Muscle of back (tissue), 13 donors: ENCODE measurements at places on chromosomes 13 and 19. TPM values are rescaled to one million over a fixed set of nuclear protein-coding genes. Genes with fewer than 3 reads are reported as not detected.

The KLF1 gene
- polyA plus RNA-seq = 0.19 TPM

DNA sequence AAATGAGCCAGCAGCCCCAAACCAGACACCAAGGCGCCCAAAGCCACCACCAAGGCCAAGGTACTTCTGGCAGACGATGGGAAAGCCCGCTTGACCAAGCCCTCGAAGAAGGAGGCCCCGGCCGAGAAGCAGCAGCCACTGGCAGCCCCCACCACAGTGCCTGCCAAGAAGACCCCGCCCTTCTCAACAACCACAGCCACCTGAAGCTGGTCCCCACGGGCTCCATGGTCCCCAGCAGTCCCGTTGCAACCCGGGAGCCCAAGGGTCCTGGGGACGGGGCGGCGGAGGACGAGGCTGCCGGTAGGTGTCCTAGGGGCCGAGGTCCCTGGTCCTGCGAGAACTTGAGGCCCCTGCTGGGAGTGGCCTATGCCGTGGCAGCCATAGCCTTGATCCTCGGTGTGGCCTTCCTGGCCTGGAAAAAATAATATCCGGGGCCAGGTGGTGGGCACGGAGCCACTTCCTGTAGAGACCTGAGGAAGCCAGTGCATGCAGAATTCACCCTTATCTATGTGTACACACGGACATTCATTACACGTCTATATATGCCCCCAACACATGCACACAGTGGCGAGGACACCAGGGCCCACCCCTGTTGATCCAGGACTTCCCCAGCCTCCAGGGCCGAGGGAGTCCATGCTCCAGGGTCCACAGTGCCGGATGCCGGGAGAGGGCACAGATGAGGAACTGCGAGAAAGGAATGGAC lies 13.8 kb downstream of the C1QTNF9 start:
- DNase-seq = no peak

The TMC4 gene
- 3.6 TPM for polyA plus RNA-seq

DNA sequence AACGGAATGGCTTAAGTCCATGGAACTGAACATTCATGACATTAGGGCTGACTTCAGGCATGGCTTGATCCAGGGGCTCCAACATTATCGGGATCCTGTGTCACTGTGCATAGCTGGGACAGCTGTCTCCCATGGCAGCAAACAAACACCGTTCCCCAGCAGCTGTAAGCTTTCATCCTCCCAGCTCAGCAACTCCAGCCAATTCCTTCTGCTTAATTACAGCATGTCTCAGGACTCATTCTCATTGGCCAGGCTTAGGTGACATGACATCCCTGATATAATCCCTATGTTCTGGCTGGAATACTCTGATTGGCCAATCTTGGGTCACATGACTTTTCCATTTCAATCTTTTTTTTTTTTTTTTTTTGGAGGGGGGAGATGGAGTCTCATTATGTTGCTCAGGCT lies 10.9 kb upstream of the TLE5 start:
- peak; percentile 78 for DNase-seq

The ZNF729 gene
- 0.16 TPM for polyA plus RNA-seq

The TTYH1 gene
- polyA plus RNA-seq = 5.5 TPM

The ZNF730 gene
- polyA plus RNA-seq = 2.9 TPM

The ZNF134 gene
- 15.1 TPM for polyA plus RNA-seq

GRCh38 chr13:79735228-79735627 lies 254.3 kb downstream of the NDFIP2 start:
- no peak for DNase-seq

DNA sequence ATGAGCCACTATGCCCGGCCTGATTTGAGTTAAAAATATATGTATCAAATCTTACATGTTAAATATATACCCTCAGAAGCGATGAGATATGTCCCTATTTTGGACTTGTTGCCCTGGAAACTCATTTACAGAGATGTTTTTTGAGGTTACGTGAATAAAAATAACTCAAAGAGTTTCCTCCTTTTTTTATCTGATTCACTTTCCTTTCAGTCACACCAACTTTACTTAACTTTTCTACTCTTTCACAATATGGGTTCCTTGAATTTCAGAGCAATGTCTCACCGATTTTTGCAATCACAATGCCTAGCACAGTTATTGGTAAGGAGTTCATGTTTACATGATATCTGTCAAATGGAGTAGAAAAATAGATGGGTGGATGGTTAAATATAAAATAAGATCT lies 2.3 kb downstream of the OR7C2 start:
- DNase-seq = no peak

DNA sequence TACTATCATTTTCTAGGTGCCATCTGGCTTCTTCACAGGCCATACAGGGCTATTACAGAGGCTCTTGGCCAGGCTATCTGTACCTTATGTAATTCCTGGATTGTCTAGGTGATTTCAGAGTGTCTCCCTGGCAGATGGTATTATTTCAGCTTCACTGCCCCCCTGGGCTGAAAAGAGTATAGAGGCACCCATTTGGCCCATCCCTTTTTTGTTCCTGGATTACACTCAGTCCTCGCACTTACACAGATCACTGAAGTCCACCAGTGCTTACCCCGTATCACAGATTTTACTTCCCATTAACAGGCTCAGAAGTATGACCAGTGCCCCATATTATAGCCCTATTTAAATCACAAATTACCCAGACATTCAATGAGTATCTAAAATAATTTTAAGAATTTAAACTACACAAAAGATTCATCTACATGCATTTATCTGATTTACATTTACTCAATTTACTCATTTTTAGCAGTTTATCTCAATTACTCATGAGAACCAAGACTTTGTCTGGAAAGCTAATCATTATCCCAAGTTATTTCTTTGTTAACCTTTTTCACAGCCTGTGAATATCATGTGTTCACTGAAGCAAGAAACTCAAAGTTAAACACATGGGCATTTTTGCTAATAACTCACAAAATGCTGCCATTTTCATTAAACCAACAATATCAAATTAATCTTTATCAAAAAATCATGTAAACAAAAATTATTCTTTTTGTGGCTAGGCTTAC lies 121.0 kb downstream of the PCDH20 start:
- no peak for DNase-seq

The SIGLEC10 gene
- 0.59 TPM for polyA plus RNA-seq

- DNase-seq = no peak
Measured at GRCh38 chr13:52092087-52092486, 36.8 kb downstream of the NEK5 start.

DNA sequence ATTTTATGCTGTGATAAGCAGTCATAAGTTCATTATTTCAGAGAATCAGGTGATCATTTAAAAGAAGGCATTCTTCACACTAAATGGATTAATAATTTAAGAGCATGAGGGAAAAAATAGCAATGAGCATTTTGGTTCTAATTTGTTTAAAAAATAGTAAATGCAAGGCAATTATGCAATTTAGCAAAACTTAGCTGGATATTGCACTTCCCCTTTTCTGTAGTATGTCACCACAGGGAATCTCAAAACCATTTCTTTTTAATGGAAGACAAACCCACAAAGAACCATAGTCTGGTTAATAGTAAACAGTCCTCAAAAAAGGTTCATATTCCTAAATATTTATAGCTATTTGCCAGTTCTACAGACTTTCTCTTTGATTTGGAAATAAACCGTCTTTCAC lies 30.2 kb downstream of the COG6 start:
- DNase-seq = no peak

DNA sequence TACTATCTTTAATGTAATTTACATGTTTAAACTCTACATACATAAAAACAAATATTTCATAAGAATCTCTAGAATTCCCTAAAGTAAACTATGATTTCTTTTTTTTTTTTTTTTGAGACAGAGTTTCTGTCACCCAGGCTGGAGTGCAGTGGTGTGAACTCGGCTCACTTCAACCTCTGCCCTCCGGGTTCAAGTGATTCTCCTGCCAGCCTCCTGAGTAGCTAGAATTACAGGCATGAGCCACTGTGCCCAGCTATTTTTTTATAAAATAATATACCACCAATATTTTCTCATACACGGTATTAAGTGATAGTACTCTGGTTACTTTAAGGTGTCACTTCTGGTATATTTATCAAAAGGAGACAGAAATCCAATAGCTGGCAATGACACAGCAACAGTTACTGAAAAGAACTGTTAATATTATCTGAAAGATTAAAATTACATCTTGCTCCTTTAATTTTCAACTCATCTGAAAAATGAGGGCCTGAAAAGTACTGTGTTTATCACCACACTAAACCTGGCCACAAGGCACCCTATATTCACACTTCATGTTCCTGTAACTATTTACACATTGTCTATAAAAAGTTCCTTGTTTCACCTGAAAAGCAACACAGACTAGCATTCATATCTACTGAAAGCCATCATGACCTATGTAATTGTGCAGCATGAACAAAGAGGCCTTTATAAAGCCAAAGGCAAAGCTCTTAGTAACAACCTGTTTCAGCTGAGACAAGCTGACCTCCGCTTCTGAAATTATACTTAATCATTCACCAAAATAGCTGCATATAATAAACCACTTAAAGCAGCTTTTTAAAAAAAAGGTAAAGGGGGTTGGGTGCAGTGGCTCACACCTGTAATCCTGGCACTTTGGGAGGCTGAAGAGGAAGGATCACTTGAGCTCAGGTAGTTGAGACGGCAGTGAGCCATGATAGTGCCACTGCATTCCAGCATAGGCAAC lies 106.1 kb downstream of the SLC25A15 start:
- no peak for DNase-seq

The CD70 gene
- polyA plus RNA-seq = 1.7 TPM

The NBEA gene
- polyA plus RNA-seq = 18.4 TPM

DNA sequence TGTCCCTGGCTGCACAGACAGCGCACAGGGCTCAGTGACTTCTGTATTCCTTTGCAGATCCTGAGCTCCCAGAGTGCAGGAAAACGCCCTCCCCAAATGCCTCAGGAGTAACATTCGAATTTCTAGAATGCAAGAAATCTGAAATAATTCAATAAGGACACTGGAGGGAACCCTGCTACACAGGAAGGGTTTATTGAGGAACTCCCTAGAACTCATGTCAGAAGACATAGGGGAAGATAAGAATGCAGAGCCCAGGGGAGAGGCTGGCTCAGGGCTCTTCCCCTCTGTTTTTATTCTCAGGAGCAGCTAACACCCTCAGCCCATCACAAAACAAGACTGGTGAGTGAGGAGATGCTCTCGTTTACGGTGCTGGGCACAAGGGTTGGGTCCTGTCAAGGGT lies 6.8 kb downstream of the LILRA1 start:
- no peak for DNase-seq

DNA sequence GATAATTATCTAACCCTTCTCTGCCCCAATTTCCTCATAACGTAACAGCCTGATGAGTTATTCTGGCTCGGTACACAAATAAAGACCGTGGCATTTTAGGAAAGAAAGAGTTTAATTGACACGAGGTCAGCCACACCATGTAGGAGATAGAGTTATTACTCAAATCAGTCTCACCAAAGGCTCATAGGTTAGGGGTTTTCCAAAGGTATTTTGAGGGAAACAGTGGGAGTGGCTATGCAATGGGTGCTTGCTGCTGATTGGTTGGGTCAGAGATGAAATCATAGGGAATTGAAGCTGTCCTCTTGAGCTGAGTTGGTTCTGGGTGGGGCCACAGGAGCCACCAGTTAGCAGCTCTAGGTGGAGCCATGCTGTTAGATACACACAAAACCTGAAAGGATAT lies 137.5 kb downstream of the FREM2 start:
- no peak for DNase-seq

- DNase-seq = no peak
Measured at GRCh38 chr13:75938811-75939560, 302.9 kb downstream of the LMO7 start.

DNA sequence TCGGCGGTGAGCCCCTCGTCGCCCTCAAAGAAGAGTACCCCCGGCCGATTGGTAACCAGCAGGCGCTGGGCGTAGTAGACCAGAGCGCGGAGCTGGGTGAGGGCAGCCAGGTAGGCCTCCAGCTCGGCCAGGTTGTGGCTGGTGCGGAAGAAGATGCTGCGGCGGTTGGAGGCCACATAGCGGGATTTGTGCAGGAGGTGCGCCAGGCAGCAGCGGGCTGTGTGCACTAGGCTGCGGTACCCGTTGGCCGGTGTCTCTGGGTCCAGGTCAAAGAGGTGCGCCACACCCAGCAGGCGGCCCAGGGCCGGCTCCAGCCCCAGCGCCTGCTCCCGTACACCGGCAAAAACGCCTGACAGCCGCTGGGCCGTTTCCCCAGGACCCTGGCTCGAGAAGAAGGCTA lies 16.8 kb downstream of the LIPE start:
- DNase-seq = no peak

The KASH5 gene
- polyA plus RNA-seq = not detected

GRCh38 chr19:48815870-48816501 lies 5.2 kb upstream of the BCAT2 start:
- DNase-seq = no peak

DNA sequence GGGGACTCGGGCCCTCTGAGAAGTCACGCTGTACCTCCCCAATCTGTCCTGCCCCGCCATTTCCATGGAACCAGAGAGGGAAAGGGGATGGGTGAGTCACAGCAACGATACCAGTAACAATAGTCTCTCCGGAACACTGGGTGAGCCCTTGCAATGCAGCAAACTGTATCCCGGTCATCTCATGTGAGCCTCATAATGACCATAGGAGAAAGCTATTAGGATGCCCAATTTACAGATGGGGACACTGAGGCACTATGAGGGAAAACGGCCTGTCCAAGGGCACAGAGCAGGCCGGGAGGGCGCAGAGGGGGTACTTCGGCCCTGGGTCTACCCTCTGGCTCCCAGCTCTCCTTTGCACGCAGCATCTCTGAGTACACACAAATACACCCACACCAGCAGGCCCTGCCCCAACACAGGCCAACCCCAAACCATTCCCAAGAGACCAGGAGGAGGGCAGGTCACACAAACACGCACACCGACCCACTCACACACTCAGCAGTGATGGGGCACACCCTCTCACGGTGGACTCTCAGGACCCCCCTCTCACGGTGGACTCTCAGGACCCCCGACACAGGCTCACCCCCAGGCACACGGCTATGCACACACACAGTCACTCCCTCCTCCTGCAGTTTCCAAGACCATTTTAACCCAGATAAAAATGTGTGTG lies 18.2 kb downstream of the LRRC4B start:
- DNase-seq = no peak

The CPB2 gene
- polyA plus RNA-seq = not detected

DNA sequence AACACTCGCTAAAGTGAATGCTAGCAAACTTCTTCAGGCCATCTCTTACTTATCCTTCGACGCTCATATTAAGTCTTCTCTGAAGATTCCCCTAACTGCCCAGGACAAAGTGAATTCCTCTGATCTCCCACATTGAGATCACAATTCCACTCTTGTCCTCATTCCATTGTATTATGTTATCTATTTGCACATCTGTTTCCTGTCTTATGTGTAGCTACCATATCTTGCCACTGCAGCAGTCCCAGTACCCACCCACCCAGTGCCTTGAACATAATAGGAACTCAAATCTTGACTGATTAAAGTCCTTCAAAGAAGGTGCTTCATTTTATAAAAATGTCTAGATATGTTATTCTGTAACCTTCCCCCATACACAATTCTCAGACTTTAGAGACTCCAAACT lies 702.3 kb downstream of the DIAPH3 start:
- DNase-seq = no peak

GRCh38 chr13:97298816-97299215 lies 76.7 kb downstream of the MBNL2 start:
- DNase-seq = no peak
